ENCODE measurements at places on chromosomes 7 and 10. TPM values are rescaled to one million over a fixed set of nuclear protein-coding genes. Genes with fewer than 3 reads are reported as not detected.
A peak's percentile ranks its signal among the peaks of the same experiment; 100 is the strongest.

DNA sequence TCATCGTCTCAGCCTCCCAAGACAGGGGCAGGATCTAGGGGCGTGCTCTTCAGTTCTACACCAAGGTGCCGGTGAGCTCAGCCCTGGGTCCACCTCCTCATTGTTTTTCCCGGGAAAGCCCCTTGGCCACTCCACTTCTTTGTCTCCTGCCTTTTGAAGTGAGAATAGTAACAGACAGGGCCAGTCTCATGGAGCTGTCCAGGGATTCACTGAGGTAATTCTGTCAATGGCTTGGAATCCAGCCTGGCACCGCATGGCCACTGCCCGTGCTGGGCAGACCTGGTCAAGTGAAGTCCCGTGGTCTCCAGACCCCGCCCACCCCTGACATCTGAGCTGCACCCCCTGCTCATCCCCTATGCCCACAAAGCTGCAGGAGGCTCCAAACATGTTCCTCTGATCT is 138.9 kb downstream of the TNS3 start:
- no peak for DNase-seq

DNA sequence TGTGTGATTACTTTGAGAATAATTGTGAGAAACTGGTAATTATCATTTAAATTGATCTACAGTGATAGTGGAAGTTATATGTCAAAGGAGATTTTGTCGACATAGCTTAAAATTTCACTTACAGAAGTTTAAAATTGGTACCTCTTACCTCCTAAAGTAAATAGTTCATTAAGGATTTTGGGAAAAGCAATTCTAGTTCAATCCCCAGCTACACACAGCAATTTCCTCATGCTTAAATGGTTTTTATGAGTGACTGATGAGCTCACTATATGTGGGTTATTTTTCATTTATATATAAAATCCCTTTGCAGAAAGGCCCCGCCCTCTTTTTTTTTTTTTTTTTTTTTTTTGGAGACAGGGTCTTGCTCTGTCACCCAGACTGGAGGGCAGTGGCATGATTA is 12.7 kb downstream of the KMT2E start:
- DNase-seq = no peak

GRCh38 chr10:15168291-15168785 is at the start of gene NMT2:
Gene NMT2, minus strand, starts transcription at chr10:15168693. Its CDS starts 81 bp downstream, at chr10:15168612.
- DNase-seq = peak; percentile 83

DNA sequence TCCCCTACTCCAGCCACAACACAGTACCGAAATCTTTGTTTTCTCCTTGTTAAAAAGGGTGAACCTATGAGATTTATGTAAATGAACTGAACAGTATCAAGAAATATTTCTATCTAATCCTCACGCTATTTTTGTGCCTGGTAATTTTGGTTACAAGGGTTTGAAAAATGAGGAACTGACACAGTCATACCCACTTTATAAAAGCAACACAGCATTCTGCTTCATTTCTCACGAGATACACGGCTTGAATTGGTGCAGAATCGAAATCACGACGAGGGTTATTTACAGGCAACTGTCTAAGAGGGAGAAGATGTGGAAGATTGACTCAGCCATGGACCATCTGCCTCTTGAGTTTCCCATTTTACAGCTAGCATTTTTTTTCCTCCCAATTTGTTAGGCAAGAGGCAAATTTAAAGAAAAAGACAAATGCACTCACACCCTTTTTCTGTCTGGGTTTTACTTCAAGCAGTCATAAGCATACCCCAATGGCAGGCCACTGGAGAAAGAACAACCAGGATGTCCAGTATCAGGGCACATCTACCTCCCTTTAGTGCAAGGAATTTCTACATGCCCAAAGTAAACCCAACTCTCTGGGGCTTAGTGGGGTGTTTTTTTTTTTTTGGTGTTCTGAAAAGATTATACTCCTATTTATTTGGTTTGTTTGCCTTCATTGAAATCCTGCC is 108.1 kb downstream of the ITGB8 start:
- DNase-seq = no peak

Gene LRMDA
- total RNA-seq = 10.6 TPM

Gene KLLN
- 1.3 TPM for total RNA-seq

Measured in left colon (tissue), 2 donors.